DMS 273 treated with DMSO at 0.1 percent for 48 hours (cell line): ENCODE measurements at places on chromosomes 13 and 19.
A peak's percentile ranks its signal among the peaks of the same experiment; 100 is the strongest.

- no peak for DNase-seq
These were observed 748.5 kb upstream of the KLHL1 start for GRCh38 chr13:70856711-70857110.

GRCh38 chr19:12833738-12834565 lies 427 bp downstream of the RTBDN start:
- no peak for DNase-seq

- no peak for DNase-seq
These were observed 26.8 kb downstream of the DHX34 start for GRCh38 chr19:47375694-47376588.

GRCh38 chr13:35810321-35810720 lies 320.9 kb downstream of the DCLK1 start:
- DNase-seq, result no peak

DNA sequence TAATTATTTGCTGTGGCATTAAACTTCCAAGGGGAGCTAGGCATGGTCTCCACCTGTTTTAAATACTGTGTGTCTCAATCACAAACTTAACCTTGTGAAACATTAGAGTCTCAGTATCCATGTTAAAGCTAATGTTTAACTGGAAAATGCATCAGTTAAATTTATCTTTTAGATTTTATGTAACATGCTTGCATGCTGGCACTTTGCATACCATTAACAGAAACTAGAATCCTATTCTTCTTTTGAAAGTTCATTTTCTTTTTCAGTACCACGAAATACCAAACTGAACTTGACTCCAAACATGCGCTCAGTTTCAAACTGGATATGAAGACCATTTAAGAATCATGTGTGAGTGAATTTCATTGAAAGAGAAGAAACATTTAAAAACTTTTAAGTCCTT lies 328.9 kb upstream of the SLC10A2 start:
- DNase-seq, result no peak

- no peak for DNase-seq
These were observed 1323.4 kb upstream of the ATXN8OS start for GRCh38 chr13:68784275-68784674.

GRCh38 chr13:23752111-23753001 lies 136.8 kb downstream of the MIPEP start:
- no peak for DNase-seq

DNA sequence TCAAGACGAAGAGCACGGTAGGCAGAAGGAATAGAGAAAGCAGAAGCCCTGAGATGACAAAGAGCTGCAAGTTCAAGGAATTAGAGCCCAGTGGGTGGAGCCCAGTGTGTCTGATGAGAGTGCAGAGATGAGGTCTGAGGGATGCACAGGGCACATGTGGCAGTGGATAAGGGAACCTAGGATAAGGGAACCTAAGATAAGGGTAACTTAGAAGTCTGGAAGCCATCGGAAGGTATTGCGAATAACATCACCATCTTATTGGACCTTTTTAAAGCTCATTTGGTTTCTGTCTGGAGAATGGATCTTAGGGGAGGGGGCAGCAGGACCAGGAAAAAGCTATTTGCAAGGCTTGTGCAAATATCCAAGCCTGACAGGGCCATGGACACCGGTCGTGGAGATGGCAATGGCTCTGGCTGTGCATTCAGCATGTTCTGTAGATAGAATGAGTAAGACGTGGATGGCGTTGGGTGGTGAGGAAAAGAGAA lies 1.3 kb downstream of the FPR3 start:
- DNase-seq, result no peak

DNA sequence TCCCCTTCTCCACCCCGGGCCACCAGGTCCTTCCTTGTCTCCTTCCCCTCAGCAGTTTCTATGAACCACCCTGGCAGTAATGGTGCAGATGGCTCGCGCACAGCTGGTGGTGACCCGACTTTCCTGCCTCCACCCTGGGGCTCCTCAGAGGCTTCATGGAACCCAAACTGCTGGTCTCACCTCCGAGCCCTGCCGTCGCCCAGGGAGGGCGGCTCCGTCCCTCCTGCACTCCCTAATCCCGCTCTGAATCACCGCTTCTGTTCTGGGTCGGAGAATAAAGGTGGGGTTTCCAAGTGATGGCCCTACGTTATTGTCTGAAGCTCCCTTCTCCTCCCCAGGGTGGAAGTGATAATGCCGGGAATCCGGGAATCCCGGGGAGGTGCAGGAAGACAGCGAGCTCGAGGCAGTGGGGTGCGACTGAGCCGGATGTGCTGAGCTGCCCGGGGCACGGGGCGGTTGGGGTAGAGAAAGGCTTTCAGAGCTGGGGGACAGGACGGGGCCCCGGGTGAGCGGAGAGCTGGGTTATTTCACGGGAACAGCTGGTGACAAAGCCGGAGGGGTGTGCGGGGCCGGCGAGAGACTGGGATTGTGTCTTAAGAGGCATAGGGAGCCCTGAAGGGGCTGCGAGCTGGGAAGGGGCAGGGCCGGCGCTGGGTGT lies 711 bp downstream of the FUT2 start:
- no peak for DNase-seq

GRCh38 chr13:75371203-75371602 lies 110.8 kb downstream of the TBC1D4 start:
- DNase-seq, result no peak

DNA sequence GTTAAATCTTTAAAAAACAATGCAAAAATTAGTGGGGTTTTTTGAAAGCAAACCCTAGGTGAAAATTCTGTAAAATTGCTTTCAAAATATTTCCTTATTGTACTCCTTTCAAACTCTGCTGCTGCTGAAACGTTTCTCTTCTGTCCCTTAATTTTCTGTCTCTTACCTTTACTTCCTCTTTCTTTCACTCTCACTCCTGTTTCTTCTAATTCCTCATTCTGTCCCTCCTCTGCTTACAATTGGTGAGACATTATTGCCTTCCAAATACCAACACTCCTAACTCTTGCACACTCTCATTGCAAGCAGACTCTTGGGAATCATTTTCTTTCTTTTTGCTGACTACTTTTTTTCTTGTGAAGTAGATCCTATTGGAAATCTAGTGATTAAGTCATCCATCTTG lies 685.6 kb upstream of the SLITRK1 start:
- DNase-seq, result no peak

DNA sequence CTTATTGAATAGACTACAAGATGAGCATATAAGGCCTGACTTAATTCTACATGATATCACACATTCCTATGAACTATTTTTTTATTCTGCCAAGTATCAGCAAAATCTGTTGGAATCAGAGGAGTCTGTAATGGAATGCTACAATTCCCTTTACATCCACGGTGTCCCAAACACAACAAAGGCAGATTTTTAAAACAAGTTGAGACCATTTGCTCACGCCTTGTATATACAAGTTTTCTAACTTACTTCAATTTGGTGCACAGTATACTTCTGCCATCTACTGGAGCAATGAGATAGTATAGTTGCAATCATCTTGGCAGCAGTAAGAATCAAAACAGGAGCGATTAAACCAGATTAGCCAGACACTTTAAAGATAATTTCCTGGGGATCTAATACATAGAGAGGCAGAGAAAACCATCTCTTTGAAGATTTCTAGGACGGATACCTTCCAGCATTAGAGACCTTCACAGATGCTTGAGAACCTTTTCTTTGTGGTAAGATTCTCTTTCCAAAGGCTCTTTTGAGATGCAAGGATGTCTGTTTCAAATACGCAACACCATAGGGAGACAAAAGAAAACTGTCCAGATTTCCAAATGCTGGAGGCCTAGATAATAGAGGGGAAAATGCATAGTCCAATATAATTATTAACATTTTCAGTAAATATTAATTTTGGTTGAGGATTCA lies 302.0 kb upstream of the MIR17HG start:
- DNase-seq, result no peak

- DNase-seq, result no peak
These were observed 21.6 kb downstream of the CAPS start for GRCh38 chr19:5935473-5936291.

- no peak for DNase-seq
These were observed 188.2 kb downstream of the MTUS2 start for GRCh38 chr13:29008296-29008695.

- DNase-seq, result peak; percentile 3
These were observed 28.5 kb downstream of the MED4 start for GRCh38 chr13:48066310-48066989.

GRCh38 chr13:23159205-23159759 lies 21.5 kb upstream of the SGCG start:
- no peak for DNase-seq

GRCh38 chr19:40599331-40599901 lies 1.8 kb upstream of the LTBP4 start:
- no peak for DNase-seq

DNA sequence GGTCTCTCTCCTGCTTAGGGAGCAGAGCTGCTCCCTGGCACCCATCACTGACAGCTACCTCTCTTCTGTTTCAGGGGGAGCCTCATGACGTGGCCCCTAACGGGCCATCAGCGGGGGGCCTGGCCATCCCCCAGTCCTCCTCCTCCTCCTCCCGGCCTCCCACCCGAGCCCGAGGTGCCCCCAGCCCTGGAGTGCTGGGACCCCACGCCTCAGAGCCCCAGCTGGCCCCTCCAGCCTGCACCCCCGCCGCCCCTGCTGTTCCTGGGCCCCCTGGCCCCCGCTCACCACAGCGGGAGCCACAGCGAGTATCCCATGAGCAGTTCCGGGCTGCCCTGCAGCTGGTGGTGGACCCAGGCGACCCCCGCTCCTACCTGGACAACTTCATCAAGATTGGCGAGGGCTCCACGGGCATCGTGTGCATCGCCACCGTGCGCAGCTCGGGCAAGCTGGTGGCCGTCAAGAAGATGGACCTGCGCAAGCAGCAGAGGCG lies 23.2 kb upstream of the NCCRP1 start:
- DNase-seq, result no peak

DNA sequence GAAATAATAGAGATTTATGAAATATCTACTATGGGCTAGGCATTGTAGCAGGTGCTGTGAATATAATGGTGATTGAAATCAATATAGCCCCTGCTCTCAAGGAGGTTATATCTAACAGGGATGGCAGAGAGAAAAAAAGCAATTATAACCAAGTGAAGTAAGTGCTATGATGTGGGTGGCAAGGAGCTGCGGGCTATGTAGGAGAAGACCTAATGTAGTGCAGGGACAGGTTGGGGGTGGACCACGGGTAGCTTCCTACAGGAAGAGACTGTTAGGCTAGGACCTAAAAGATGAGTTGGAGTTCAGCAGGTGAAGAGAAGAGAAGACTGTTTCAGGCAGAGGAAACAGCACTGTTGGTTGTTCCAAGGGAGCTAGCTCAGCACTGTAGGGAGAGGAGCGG lies 311.0 kb downstream of the KCNRG start:
- DNase-seq, result no peak

DNA sequence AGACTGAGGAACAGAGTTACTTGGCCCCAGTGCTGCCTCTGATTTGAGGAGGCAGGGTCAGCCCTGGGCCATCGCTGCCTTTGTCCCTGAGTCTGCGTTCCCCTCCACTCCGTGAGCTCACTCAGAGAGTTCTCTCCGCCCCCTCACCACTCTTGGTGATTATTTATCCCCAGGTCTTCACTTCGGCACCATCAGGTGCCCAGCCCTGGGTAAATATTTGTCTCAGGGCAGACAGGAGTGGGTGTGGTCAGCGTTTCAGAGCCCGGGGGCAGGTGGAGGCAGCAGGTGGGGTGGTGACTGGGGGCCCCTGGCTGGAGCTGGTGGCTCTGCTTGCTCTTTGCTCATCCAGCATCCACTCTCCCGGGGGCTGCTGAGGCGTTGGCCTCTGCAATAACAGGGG lies 20.6 kb downstream of the PPP1R37 start:
- no peak for DNase-seq

- DNase-seq, result no peak
These were observed 1574.4 kb upstream of the PRR20A start for GRCh38 chr13:55566334-55566733.

DNA sequence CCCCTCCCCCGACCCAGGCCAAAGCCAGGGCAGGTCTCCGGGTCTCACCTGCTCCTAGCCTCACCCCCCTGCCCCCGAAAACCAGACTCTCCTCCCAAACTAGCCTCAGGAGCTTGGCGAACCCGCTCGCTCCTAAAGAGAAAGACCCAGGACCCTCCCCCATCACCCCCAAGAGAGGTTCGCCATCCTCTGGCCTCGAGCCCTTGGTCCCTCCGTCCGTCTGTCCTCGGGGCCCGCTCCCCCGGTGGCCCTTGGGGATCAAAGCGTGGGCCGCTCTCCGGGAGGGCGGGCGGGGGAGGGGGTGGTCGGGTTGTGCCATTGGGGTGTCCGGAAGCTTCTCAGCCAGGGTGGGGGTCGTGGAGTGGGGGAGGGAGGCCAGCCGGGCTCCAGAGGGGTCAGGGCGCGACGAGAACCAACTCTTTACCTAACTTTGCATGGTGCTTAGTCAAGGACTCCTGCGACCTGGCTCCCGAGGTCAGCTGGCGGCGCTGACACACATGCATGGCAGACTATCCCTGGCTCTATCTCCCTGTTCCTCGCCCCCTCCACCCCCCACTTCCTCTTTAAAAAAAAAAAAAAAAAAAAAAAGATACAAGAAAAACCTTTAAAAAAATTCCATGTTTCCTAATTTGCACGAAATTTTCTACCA lies 15.6 kb downstream of the SMIM24 start:
- DNase-seq, result no peak

- no peak for DNase-seq
These were observed 1027.3 kb downstream of the UQCRFS1 start for GRCh38 chr19:28185646-28186045.

- DNase-seq, result no peak
These were observed 48.9 kb upstream of the PABPC3 start for GRCh38 chr13:25046985-25047511.

GRCh38 chr13:96020155-96020575 lies 33.0 kb downstream of the UGGT2 start:
- peak; percentile 18 for DNase-seq

GRCh38 chr13:35947315-35947714 lies 183.9 kb downstream of the DCLK1 start:
- no peak for DNase-seq

GRCh38 chr19:35049456-35049855 lies 7.9 kb downstream of the HPN start:
- no peak for DNase-seq

GRCh38 chr19:8577741-8578140 lies 499 bp upstream of the MYO1F start:
- no peak for DNase-seq

- no peak for DNase-seq
These were observed 33.1 kb downstream of the SLAIN1 start for GRCh38 chr13:77730572-77730971.

DNA sequence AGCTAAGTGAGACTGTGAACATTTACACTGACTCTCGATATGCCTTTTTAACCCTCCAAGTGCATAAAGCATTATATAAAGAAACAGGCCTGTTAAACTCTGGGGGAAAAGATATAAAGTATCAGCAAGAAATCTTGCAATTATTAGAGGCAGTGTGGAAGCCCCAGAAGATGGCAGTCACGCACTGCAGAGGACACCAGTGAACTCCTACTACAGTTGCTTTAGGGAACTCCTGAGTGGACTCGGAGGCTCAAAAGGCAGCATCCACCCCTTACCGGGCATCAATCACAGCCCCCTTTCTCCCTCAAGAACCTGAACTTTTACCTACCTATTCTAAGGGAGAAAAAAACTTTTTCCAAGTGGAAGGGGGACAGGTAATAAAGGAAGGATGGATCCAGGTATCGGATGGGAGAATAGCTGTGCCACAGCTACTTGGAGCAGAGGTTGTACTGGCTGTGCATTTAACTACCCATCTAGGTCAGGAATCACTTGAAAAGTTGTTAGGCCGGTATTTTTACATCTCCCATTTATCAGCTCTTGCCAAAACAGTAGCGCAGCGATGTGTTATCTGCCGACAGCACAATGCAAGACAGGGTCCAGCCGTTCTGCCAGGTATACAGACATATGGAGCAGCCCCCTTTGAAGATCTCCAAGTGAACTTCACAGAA lies 80.1 kb downstream of the ZNF486 start:
- no peak for DNase-seq
